ENCODE measurements at places on chromosomes 1 and 21.

GRCh38 chr1:11364170-11364569 lies 91.2 kb downstream of the UBIAD1 start:
- DNase-seq = peak; percentile 54

GRCh38 chr1:94974241-94974640 lies 47.3 kb upstream of the CNN3 start:
- DNase-seq = no peak

DNA sequence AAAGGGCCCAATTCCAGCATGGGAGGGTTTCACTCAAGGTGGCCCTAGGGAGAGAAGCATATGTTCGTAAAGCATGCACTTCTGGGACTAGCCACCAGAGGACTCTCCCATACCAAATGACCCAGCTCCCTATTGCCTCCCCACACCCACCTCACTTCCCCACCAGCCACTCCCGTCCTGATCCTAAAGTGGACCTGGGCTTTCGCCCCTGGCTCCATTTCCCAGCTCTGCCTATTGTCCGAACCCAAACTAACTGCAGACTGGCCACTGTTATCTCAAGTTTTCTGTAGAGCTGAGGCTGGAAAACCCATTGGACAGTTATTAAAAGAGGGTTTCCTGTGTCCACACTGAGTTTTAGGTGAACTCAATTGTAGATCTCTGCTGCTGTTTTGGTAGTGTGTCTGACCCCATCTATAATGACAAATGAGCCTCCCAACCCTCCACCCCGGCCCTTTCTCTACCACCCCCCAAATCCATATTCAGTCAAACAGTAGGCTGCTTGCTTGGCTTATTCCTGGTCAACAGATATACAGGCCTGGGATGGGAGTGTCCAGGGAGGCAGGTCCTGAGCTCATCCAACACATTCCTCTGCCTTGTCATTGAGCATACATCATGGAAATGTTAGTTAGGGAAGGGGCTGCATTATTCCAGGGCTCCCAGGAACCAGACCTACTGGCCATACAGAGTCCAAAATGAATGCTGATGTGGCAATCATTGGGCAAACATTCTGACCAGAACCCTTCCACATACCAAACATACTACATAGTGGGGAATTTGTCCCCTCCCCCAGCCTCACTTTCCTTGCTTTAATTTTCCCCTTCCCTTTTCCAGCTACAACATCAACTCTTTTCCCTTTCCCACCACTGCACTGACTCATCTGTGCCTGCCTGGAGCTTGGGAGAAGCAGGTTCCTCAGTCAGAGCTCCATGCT lies 59.2 kb downstream of the ABCA4 start:
- DNase-seq = peak; percentile 68

DNA sequence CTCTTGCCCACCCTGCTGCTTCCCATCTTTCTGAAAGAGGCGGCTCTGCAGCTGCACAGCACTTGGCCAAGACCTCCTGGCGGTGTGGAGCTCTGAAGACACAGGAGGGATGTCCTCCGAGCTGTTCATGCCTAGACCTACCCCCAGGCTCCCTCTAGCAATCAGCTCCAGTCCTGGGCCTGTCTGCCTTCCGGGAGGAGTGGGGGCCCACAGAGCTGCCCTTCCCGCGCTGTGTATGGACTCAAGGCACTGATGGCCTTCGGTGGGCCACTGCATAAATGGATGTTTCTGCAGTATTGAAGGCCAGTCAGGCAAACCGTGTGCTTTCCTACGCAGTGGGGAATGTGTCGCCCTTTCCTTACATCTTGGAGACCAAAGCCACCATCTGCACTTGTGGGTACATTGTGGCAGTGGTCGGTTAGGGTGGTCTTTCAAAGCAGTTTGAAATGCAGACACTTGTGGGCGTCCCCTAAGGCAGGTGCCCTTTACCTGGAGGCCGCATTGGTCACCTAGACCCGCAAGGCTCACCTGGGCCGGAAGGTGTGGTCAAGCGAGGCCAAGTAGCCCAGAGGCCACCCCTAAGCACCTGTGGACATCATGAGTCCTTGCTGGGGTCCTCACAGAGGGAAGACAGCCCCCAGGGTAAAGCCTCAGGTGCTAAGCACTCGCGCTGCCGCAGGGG lies 912 bp upstream of the PKNOX1 start:
- peak; percentile 65 for DNase-seq

DNA sequence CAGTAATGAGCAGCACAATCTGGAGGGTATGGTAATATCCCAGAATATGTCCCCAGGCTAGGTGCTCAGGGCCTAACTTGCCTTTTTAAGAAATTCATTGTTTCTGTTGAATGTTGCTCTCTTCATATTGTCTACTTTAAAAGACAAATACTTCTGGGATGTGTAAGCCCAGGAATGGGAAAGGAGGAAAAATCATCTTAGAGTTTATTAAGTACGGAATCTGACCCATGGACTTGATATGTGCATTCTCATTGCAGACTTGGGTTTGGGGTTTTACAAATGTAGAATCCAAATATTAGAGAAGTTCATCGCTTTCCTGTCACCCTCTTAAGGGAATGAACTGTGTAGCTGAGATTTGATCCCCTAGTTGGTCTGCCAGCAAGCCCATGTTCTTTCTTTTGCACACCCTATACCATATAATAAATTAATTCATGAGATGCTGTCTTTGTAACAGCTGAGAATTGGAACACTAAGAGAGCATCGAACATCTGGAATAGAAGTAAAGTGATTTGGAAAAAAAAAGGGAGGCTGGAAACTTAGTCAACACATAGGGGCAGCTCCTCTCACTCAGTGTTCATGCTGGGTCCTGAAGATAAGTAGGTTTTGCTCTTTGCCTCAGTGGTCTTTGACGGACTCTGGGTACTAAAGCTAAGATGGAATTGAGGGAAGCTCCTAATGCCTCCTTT lies 235.8 kb upstream of the C1orf105 start:
- DNase-seq = no peak

Measured in OCI-M1 (cell line).